T-helper 2 cell treated with Interferon-gamma antibody and Interleukin-4, amounts not matched to agents 5 μg/mL and 100 μg/mL, for 36 hours (primary cell): ENCODE measurements at places on chromosomes 1 and 21.

DNA sequence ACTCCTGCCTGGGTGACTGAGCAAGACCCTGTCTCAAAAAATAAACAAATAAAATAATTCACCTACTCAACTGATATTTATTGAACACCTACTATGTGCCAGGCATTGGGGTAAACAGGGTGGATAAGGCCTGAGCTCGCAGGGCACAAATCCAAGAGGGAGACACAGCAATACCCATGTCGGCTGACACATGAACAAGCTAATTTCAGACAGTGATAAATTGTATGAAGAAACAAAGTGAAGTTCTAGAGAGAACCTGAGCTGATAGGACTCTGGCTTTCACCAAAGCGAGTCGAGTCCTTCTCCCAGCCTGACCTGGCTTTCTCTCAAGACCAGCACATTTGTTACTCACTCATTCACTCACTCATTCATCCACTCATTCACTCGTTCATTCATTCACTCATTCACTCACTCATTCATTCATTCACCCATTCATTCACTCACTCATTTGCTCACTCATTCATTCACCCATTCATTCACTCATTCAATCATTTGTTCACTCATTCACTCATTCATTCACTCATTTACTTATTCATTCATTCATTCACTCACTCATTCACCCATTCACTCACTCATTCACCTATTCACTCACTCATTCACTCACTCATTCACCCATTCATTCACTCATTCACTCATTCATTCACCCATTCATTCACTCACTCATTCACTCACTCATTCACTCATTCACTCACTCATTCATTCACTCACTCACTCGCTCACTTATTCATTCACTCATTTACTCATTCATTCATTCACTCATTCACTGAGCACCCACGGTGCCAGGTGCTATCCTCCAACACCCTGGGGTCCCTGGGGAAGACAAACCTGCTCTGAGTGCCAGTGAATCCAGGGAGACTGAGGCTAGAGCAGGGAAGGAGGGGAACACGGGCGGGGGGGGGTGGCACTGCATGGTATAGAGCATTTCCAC, 37.4 kb upstream of the CASZ1 start:
- DNase-seq = no peak

- DNase-seq = no peak
Measured at GRCh38 chr1:184467295-184467694, 80.5 kb downstream of the C1orf21 start.

- no peak for DNase-seq
Measured at GRCh38 chr21:43624339-43624738, 34.9 kb downstream of the HSF2BP start.

- DNase-seq = no peak
Measured at GRCh38 chr1:208615371-208615770, 371.2 kb upstream of the PLXNA2 start.

- no peak for DNase-seq
Measured at GRCh38 chr1:153032677-153033308, 1.8 kb downstream of the SPRR1B start.

DNA sequence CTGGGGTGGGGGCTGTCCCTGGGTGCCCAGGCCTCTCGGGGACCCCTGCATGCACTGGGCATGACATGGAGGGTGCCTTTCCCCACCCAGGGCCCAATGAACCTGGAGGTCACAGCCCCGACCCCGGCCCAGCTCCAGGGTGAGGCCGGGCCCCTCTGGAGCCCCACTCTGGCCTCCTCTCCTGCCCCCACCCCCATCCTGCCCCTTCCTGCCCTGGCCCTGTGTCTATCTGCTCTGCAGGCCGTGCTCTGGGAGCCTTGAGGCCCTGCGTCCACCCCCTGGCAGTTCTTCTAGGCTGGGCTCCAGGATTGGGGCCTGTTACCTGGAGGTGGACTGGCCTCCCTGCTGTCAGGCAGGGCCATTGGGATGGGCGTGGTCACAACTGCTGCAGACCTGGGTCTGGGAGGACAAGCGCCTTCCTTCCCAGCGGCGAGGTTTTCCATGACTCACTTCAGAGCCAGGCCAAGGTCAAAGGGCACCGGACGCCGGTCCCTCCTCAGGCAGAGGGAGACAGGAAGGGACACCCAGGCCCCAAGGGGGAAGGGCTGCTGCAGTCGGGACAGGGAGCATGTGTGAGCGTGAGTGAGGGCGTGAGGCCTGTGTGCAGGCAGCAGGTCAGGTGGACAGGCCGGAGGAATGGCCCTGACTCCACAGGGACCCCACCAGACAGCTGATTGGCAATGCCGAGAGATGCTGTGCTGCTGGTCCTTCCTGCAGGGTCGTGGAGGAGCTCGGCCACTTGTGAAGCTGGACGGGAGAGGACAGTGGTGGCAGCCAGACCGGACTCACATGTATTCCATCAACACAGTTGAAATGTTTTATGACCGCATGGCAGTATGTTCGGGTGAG, 31.1 kb upstream of the POFUT2 start:
- no peak for DNase-seq

- DNase-seq = no peak
Measured at GRCh38 chr1:230218667-230219066, 151.6 kb downstream of the GALNT2 start.

GRCh38 chr1:192977089-192977706, 82.0 kb downstream of the UCHL5 start:
- no peak for DNase-seq

DNA sequence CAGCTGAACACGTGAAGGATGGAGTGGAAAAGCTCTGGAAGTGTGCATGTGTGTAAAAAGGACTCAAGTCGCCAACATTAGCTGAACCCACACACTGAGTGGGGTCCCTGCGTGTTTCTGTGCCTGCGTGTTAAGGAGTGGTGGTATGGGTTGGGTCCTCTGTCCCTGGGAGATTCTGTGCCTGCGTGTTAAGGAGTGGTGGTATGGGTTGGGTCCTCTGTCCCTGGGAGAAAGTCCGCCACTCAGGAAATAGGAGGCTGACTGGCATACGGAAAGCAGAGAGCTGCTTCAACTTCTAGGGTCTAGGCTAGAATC, 7.0 kb upstream of the SOX13 start:
- DNase-seq = no peak

DNA sequence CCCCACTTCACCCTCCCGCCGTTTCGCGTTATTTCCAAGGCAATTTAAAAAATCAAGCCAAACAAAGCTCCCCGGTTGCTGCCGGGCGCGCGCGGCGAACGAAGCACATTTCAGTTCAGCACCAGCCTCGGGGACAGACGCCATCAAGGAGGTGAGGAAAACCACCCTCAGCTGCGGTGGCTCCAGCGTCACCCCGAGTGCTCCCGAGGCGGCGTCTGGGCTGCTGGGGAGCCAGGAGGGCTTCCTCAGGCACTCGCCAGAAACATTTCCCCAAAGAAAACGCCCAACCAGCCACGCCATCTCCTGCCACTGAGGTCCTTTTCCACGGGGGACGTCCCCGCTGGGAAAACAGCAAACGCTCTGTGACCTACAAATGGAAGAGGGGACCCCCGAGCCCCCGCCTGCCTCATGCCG, 623 bp downstream of the GNG4 start:
- peak; percentile 70 for DNase-seq

GRCh38 chr1:240091614-240092300, at the start of gene FMN2:
Gene FMN2 (plus strand): TSS chr1:240091883. CDS start chr1:240092110, 227 bp downstream.
- no peak for DNase-seq

- no peak for DNase-seq
Measured at GRCh38 chr1:190179817-190180216, 297.8 kb downstream of the BRINP3 start.

DNA sequence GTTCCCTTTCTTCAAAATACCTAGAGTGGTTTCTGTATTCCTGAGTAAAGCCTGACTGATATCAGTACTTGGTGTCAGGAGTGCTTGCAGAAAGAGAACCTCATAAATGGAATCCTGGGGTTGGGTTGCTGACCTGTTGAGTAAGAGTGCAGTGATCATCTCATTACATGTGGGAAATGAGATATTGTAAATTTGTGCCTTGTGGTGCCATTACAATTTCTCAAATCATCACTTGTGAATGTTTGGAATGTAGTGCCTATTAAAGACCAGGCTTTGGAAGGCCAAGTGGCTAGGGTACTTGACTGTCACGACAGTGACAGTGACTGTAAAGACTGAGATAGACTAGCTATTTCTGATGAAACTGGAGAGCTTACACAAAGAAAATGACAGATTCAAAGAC, 176.7 kb upstream of the CTTNBP2NL start:
- no peak for DNase-seq

DNA sequence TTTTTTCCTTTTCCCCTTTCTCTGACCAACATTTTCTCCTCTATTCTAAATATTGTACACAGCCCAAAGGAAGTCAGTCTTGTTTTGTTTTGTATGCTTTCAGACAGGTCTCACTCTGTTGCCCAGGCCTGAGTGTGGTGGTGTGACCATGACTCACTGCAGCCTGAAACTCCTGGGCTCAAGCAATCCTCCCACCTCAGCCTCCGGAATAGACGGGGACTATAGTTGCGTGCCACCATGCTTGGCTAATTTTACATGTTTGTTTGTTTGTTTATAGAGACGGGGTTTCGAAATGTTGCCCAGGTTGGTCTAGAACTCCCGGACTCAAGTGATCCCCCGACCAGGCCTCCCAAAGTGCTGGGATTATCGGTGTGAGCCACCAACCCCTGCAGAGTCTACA, 72.8 kb downstream of the NRIP1 start:
- DNase-seq = no peak

DNA sequence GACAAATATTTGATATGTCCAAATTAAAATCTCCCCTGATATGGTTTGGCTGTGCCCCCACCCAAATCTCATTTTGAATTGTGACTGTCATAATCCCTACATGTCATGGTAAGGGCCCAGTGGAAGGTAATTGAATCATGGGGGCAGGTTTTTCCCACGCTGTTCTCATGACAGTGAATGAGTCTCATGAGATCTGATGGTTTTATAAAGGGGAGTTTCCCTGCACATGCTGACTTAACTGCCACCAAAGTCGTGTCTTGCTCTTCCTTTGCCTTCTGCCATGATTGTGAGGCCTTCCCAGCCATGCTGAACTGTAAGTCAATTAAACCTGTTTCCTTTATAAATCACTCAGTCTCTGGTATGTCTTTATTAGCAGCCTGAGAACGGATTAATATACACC, 207.0 kb downstream of the BARHL2 start:
- DNase-seq = peak; percentile 31

DNA sequence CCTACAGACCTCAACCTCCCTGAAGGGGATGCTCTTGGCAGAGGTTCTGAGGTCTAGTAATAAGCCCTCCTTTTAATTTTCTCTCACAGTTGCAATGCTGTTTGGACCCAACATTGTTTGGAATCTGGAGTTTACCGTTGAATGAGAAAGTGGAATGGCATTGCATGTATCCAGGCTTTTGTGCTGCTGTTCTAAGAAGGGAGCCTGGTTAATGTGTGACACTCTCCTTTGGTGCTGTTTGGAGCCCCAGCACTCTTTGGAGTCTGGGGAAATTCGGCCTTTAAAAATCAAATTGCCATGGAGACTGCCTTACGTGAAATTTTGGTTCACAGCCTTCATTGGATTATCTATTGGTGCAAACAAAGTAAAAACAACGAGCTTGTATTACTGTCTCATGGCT, 23.7 kb upstream of the TMEM61 start:
- no peak for DNase-seq

- DNase-seq = no peak
Measured at GRCh38 chr1:31712630-31713029, 8.8 kb upstream of the COL16A1 start.

DNA sequence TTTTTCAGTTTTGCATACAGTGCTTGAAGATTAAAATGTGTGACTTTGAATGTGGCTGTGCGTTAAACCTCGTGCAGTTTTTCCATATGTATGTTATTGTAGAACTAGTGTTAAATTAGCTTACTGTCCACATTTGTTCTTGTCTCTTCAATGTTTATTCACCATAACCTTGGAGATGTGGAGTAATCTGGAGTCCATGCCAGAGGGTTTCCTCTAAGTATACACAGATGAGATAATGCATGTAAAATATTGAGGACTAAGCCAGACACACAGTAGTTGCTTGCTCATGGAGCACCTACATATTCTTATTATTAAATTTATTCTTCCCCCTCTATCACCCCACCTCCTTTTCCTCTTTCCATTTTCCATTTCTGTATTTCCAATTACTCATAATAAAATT, 7.7 kb upstream of the GIPC2 start:
- DNase-seq = no peak

- no peak for DNase-seq
Measured at GRCh38 chr1:229229721-229230139, 41.2 kb upstream of the RAB4A start.

DNA sequence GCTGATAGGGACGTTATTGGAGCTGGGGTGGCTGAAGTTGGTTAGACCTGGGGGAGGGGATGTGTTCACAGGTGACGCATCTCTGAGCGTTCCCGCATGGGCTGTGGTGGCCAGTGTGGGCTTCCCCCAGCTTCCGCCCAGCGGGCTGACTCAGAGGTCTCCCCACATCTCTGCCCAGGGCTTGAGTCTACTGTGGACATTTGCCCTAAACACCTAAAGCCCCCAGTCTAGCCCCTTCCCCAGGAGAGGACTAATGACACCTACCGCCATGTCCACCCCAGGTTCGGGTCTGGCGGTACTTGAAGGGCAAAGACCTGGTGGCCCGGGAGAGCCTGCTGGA, 2.0 kb downstream of the AGRN start:
- no peak for DNase-seq

- no peak for DNase-seq
Measured at GRCh38 chr1:110164725-110165350, 14.5 kb downstream of the SLC6A17 start.

GRCh38 chr1:223628233-223629125, 37.0 kb downstream of the CAPN8 start:
- DNase-seq = peak; percentile 23

DNA sequence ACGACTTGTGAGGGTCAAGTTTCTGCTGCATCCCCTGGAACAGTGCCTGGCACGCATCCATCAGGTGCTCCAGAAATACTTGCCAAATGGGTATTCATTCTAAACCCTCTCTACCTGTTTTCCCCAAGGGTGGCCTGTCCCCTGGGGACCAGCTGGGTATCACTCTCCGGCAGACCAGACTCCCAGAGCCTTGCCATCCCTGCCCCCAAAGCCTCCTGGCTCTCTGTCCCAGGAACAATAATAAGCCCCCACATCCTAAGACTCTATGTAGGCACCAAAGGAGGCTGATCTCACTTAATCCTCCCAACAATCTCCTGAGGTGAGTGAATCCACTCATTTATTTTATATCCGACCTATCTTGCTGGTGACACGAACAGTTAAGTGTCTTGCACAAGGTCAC, 96.7 kb downstream of the MRPL37 start:
- DNase-seq = no peak

DNA sequence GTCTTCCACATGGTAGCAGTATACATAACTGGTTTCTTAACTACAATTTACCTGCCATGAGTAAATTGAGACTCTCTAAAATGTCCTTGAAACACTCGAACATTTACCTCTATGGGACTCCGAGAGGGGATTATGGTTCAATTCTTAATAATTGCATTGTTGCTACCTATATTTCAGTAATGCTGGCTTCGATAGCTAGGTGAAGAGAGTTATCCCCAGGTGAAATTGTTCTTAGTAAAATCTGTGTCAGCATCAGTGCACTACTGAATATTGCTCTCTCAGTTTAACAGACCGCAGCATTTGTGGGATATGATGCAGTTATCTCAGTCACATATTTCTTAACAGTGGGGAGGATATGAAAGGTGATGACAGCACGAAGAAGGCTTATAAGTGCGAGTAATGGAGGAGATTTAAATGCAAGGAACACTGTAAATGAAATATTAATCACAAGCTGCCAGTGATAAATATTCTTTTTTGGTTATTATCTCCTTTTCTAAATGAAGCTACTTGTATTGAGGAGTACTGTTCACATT, 801.9 kb downstream of the BRINP3 start:
- no peak for DNase-seq

GRCh38 chr1:43346636-43347035, 9.0 kb downstream of the MPL start:
- no peak for DNase-seq

- DNase-seq = no peak
Measured at GRCh38 chr1:113283914-113284313, 106.4 kb upstream of the MAGI3 start.
